Foreskin fibroblast (primary cell): ENCODE measurements at places on chromosomes 16 and 17.

DNA sequence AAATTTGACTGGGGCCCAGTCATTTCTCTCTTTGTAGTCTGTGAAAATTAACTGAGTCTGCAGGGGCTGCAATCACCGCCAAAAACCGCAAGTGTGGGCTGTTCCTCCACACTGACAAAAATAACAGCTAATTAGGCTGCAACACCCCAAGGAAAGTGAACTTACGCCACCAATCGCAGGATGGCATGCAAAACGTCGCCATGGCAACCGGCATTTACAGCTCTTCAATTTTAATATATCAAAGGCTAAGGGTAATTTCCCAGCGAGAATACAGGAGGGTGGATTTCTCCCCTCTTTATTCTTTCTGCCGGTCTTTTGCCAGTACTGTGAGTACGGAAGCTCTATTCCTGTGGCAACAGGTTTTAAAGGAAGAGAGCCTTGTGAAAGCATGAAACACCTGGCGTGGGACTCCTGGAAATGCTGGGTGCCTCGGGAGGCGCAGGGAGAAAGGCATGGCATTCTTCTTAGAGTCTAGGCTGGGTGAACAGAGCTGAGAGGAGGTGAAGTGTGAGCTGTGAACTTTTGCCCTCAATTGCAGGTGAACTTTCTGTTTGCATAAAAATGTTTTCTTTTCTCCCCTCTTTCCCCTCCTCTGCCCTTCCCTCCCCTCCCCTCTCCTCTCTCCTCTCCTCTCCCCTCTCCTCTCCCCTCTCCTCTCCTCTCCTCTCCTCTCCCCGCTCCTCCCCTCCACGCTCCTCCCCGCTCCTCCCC lies 399.7 kb downstream of the XYLT1 start:
- no peak for DNase-seq

- no peak for DNase-seq
These were observed 4.6 kb downstream of the TGFB1I1 start for GRCh38 chr16:31476303-31477219.

- DNase-seq, result no peak
These were observed 8.8 kb downstream of the CD2BP2 start for GRCh38 chr16:30346286-30346685.

DNA sequence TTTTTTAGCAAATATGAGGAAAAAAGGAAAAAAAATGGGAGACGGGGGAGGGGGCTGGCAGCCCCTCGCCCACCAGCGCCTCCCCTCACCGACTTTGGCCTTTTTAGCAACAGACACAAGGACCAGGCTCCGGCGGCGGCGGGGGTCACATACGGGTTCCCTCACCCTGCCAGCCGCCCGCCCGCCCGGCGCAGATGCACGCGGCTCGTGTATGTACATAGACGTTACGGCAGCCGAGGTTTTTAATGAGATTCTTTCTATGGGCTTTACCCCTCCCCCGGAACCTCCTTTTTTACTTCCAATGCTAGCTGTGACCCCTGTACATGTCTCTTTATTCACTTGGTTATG lies 1.2 kb upstream of the TMEM88 start:
- no peak for DNase-seq
